ENCODE measurements at places on chromosomes 12 and 14. TPM values are rescaled to one million over a fixed set of nuclear protein-coding genes. Genes with fewer than 3 reads are reported as not detected.

The FITM1 gene
- total RNA-seq = not detected

The SLC17A8 gene
- 0.29 TPM for total RNA-seq

The NTS gene
- not detected for total RNA-seq

The ULK1 gene
- 9.4 TPM for total RNA-seq

The MGAT4C gene
- not detected for total RNA-seq

The ADAM21 gene
- 0.86 TPM for total RNA-seq

The PCK2 gene
- 79.9 TPM for total RNA-seq

The LTB4R gene
- total RNA-seq = under 0.01 TPM

The TMTC3 gene
- total RNA-seq = 37.4 TPM

The RIMKLB gene
- 7.6 TPM for total RNA-seq

The GLIPR1L1 gene
- not detected for total RNA-seq

The COCH gene
- not detected for total RNA-seq

The SETD3 gene
- total RNA-seq = 40.8 TPM

The TAS2R31 gene
- total RNA-seq = not detected

The FOXN4 gene
- not detected for total RNA-seq

The DEPDC4 gene
- total RNA-seq = not detected

The FAM186B gene
- total RNA-seq = not detected

The TEX52 gene
- total RNA-seq = not detected

The SMIM41 gene
- total RNA-seq = not detected

The COX14 gene
- total RNA-seq = 45.9 TPM

The TRHDE gene
- total RNA-seq = 22.0 TPM

The DDHD1 gene
- total RNA-seq = 4.9 TPM

The SERPINA9 gene
- total RNA-seq = not detected

The BORCS5 gene
- 17.6 TPM for total RNA-seq

The COPS7A gene
- total RNA-seq = 127 TPM

The LRTM2 gene
- not detected for total RNA-seq

The GABARAPL1 gene
- total RNA-seq = 58.0 TPM

The DPF3 gene
- total RNA-seq = 2.6 TPM

The LIMA1 gene
- total RNA-seq = 179 TPM

The SCNN1A gene
- total RNA-seq = 0.29 TPM
